T-cell (primary cell): ENCODE measurements at places on chromosomes 13 and 19. TPM values are rescaled to one million over a fixed set of nuclear protein-coding genes. Genes with fewer than 3 reads are reported as not detected.

The RNASEH2A gene
- total RNA-seq, result 4.7 TPM

The C3 gene
- total RNA-seq, result not detected

The ZGLP1 gene
- 11.0 TPM for total RNA-seq

The SWSAP1 gene
- 2.2 TPM for total RNA-seq

The RAB4B gene
- total RNA-seq, result 50.2 TPM

The ZNF433 gene
- total RNA-seq, result 1.9 TPM

The TPRX1 gene
- total RNA-seq, result not detected

The CFAP97D2 gene
- 0.96 TPM for total RNA-seq

The BRCA2 gene
- total RNA-seq, result 2.2 TPM

The OR7D2 gene
- total RNA-seq, result not detected

The KIR2DL1 gene
- 0.28 TPM for total RNA-seq

The APOC1 gene
- 2.8 TPM for total RNA-seq

The SPRED3 gene
- total RNA-seq, result 2.9 TPM

The C19orf18 gene
- 0.70 TPM for total RNA-seq

The SHISA7 gene
- not detected for total RNA-seq

The ZNF836 gene
- 37.0 TPM for total RNA-seq

The KLF2 gene
- total RNA-seq, result 617 TPM

The FGF22 gene
- 3.7 TPM for total RNA-seq

The IL17D gene
- total RNA-seq, result 0.16 TPM

The ZNF577 gene
- total RNA-seq, result 10.6 TPM

The ATP7B gene
- 1.5 TPM for total RNA-seq

The IFNL1 gene
- total RNA-seq, result not detected
